Stimulated activated CD8-positive, alpha-beta memory T cell treated with anti-CD3 and anti-CD28 coated beads, Interleukin-4, amount 100 ng/mL, for 48 hours (primary cell): ENCODE measurements at places on chromosomes 2 and 18.

GRCh38 chr2:69952336-69953115 lies 8.9 kb downstream of the ASPRV1 start:
- no peak for DNase-seq

DNA sequence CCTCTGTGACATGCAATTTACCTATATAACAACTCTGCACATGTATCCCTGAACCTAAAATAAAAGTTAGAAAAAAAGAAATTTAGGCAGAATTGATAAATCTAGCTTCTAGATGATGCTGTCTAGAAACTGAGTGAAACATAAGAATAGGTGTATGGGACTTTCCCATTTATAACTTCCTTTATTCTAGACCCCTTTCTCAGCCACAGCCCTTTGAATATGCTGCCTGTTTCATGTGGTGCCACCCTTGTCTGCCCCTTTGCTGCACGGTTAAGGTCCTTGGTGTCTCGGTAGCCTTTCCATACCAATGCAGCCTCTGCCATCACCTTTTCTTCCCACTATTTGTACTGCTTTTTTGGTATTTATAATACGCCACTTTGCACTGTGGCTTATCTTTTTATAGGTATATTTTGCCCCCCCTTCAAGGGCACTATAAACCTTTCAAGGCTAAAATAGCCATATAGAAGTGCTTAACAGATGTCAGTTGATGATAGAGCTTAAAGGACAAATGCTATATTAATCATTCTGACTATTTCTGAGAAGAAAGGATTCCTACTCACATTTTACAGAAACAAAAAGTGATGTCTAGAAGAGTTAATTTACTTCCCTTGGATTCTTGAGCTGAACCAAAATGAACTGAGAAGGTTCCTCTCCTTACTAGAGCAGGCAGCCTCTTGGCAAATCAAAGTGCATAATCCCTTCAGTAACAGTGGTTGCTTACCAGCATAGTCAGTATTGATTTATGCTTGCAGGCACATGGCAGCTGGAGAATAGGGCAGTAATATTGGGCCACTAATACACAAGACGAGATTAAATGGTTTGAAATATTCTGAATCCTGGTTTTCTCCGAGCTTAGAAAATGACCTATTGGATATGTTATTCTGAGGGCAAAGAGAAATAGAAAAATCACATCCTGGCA lies 88.1 kb upstream of the CYP26B1 start:
- DNase-seq: no peak

DNA sequence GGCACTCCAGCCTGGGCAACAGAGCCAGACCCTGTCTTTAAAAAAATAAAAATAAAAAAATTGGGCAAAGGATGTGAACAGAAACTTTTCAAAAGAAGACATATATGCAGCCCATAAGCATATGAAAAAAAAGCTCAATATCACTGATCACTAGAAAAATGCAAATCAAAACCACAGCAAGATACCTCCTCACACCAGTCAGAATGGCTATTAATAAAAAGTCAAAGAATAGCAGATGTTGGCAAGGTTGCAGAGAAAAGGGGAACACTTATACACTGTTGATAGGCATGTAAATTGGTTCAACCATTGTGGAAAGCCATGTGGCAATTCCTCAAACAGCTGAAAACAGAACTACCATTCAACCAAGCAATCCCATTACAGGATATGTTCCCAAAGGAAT lies 204.1 kb upstream of the SRD5A2 start:
- no peak for DNase-seq

DNA sequence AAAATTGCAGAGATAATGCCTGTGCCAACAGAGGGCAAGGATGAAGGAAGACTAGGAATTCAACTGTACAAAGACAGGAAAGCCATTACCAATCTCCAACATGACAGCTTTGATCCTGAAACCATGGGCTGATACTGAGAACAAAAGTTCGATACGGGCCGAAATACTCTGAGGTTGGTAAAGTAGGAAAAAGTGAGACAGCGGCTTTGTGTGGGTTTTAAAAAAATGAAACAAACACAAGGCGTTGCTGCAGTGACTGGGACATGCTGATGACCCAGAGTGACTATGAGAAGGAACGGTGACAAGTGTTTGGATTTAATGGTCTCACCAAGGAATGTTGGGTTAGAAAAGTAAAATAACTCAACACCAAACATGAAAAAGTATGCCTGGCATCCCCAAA lies 24.2 kb upstream of the SDC1 start:
- no peak for DNase-seq

GRCh38 chr2:168002021-168002553 lies 245.3 kb downstream of the STK39 start:
- DNase-seq: no peak

DNA sequence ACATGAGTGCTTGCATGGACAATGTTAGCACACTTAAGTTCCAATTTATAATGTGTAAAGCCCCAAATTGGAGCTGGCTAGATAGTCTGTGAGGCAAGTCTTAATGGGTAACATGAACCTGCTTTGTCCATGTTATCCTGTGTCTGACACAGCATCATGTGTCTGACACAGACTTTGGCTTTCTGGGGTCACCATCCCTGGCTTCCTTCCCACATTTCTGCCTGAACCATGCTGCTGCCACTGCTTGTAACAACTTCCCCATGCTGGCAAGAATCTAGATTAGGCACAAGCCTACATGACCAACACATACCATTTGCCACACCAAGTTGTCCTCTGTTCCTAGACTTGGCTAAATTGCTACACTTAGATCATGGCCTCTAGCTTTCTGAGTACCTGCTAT lies 49.8 kb upstream of the ZBTB7C start:
- no peak for DNase-seq
